ENCODE measurements at places on chromosomes 7 and 10. TPM values are rescaled to one million over a fixed set of nuclear protein-coding genes. Genes with fewer than 3 reads are reported as not detected.

CALML5 gene
- not detected for total RNA-seq

DNA sequence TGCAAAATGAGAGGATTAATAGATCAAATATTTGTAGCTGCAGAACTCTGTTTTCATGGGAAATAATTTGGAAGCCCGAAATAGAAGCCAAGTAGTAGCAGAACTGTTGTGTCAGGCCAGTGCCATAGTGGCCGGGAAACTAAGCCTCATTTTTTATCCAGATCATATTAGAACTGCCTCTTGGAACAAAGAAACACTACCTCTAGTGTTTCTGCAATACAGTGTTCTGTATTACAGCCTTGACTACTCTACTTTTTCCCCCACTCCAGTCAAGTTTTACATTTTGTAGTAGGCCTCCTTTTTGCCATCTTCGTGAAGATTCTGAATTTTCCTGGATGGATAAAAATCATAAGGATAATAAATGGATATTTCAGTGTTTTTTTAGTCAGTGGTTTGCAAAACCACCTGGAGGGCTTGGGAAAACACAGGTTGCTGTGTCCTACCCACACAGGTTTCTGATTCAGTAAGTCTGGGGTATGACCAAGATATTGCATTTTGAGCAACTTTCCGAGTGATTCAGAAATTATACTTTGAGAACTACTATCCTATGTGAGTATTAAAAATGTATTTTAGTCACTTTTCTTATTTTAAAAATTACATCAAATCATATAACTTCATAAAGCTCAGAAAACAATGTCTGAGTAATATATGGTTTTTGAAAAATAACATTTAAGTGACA, 326.2 kb upstream of the KAT6B start:
- no peak for DNase-seq

- DNase-seq, result no peak
Measured at GRCh38 chr10:77350134-77350533, 287.5 kb downstream of the KCNMA1 start.

- no peak for DNase-seq
Measured at GRCh38 chr7:100413346-100413745, 15.2 kb downstream of the ZCWPW1 start.

DNA sequence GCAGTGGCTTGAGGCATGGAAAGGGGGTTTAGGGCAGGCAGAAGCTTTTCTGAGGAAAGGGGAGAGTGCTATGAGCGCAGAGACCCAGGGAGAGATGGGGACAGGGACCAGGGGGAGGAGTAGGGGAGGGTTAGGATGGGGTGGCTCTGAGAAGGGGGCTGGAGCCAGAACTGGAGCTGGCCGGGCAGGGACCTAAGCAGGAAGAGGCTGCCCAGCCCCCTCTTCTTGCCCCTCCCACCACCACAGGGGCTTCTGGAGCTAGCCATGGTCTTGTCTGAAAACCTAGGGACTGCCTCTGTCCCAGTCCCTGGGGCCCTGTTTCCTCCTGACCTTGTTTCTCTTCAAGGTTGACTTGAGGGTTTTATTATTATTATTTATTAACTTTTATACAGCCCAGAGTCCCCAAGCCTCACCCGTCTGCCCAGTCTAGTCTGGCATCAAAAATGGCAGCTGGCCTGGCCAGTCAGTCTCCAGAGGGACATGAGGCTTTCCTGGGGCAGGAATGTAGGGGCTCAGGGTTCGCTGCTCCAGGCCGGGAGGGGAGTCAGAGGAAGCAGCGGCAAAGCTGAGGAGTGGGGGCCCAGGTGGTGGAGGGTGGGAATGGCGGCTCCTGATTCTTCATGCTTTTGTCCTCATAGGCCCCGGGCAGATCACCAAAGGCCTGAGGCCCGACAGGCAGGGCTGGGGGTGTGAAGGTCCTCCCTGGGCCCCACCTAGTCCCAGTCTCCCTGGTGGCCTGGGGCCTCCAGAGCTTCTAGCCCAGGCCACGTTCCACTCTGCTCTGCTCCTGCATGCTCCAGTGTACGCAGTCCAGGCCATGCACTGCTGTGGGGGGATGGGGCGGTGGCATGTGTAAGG, 5.7 kb downstream of the TRIM8 start:
- DNase-seq, result no peak

GRCh38 chr10:20970044-20970443, 72.9 kb upstream of the NEBL start:
- no peak for DNase-seq

GRCh38 chr7:139682136-139683013, 95.4 kb downstream of the HIPK2 start:
- peak; percentile 92 for DNase-seq

GRCh38 chr10:132679217-132679595, 106.7 kb downstream of the NKX6-2 start:
- no peak for DNase-seq

Data from IMR-90 (cell line).